ENCODE measurements at places on chromosomes 13 and 19. TPM values are rescaled to one million over a fixed set of nuclear protein-coding genes. Genes with fewer than 3 reads are reported as not detected.

The FAM83E gene
- 0.32 TPM for total RNA-seq

The NXNL1 gene
- total RNA-seq: not detected

The CGB8 gene
- total RNA-seq: 0.77 TPM

The ITGBL1 gene
- total RNA-seq: 100 TPM

The COX6B1 gene
- total RNA-seq: 433 TPM

The ZNF836 gene
- total RNA-seq: 6.4 TPM

The ZNF439 gene
- 0.78 TPM for total RNA-seq

The TMEM59L gene
- total RNA-seq: 4.0 TPM

The ZNF547 gene
- total RNA-seq: 1.7 TPM

The MRPL57 gene
- total RNA-seq: 17.9 TPM

- no peak overlapping the region for H3K4me3 ChIP-seq
- peaks cover 8% of the 10 kb centered on the region for H3K4me1 ChIP-seq
- DNase-seq: no peak
- no peaks in the 10 kb centered on the region for H3K36me3 ChIP-seq
Observed at GRCh38 chr13:32025730-32026129, 5.8 kb upstream of the FRY start.

- no peak overlapping the region for H3K4me3 ChIP-seq
- H3K27me3 ChIP-seq: no peaks in the 10 kb centered on the region
- no peak overlapping the region for H3K27ac ChIP-seq
- H3K4me1 ChIP-seq: no peaks in the 10 kb centered on the region
- DNase-seq: no peak
Observed at GRCh38 chr13:70502944-70503343, 394.7 kb upstream of the KLHL1 start.

DNA sequence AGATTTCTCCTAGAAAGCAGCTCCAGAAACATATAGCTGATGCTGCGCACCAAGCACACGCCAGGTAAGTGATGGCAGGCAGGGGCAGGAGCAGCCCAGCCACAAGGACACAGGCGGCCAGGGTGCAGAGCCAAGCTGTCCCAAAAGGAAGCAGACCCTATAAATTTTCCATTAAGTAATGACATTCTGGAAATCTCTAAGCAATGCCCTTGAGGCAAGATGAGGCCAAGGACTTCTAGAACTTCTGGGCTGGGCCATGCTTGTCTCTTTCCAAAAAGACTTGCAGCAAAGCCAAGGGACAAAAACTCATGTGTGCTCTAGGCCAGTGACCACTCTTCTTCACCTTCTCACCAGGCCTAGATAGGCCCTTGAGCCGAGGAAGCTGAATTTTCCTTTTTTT is 42.2 kb upstream of the EPHX3 start:
- peaks cover 9% of the 10 kb centered on the region for H3K27me3 ChIP-seq
- peak overlapping the region; percentile 13 for H3K27ac ChIP-seq
- peaks cover 34% of the 10 kb centered on the region for H3K4me1 ChIP-seq

- no peak overlapping the region for H3K4me3 ChIP-seq
- no peak for DNase-seq
- no peak overlapping the region for H3K27ac ChIP-seq
- peaks cover 8% of the 10 kb centered on the region for H3K4me1 ChIP-seq
- peaks cover 5% of the 10 kb centered on the region for H3K27me3 ChIP-seq
Observed at GRCh38 chr13:84962141-84962750, 837.0 kb downstream of the SLITRK6 start.

DNA sequence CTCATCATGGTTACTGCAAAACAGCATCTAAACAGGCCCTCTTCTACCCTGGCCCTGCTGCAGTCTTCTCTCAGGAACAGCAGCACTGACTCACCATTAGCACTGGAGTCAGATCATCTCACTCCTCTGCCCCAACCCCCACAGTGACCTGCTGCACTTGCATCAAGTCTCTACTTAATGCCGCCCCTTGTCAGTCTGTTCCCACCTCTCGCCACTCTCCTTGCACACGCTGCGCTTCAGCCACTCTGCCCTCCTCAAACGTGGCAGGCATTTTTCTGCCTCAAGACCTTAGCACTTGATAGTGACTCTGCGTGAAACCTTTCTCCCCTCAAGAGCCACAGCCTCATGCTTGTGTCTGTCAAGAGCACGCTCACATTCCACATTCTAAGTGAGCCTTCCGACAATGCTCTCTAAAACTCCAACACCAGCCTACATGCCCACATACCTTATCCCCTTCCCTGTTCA is 22.1 kb downstream of the MIPEP start:
- H3K27me3 ChIP-seq: no peaks in the 10 kb centered on the region
- no peaks in the 10 kb centered on the region for H3K36me3 ChIP-seq

DNA sequence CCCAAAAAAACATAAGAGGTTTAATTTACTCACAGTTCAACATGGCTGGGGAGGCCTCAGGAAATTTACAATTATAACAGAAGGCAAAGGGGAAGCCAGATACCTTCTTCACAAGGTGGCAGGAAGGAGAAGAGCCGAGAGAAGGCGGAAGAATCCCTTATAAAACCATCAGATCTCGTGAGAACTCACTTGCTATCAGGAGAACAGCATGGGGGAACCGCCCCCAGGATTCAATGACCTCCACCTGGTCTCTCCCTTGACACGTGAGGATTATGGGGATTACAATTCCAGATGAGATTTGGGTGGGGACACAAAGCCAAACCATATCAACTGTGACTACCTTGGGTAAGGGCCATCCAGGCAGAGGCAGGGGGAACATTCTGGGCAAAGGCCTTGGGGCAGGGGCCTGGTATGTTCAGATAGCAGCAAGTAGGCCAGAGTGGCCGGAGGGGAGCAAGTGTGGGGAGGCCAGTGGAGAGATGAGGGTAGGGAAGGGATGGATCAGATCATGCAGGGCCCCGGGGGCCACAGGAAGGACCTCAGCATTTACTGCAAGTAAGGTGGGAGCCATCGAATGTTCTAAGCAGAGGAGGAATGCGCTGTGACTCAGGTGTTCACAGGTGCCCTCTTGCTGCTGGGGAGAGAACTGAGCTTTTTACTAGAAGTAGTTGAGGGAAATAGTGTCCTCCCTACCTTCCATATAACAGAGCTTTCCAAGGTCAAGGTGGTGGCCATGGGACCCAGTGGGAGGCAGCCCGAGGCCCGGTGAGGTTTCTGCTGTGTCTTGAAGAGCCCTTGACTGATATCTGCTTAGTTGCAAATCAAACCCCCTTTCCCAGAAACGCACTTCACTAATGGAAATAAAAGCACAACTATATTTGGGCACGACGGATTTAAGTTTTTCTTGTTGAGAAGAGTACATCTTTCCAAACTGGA is 18.0 kb downstream of the RAB3D start:
- no peaks in the 10 kb centered on the region for H3K36me3 ChIP-seq
- DNase-seq: no peak
- H3K27me3 ChIP-seq: peaks cover 10% of the 10 kb centered on the region
- peaks cover 19% of the 10 kb centered on the region for H3K4me1 ChIP-seq

DNA sequence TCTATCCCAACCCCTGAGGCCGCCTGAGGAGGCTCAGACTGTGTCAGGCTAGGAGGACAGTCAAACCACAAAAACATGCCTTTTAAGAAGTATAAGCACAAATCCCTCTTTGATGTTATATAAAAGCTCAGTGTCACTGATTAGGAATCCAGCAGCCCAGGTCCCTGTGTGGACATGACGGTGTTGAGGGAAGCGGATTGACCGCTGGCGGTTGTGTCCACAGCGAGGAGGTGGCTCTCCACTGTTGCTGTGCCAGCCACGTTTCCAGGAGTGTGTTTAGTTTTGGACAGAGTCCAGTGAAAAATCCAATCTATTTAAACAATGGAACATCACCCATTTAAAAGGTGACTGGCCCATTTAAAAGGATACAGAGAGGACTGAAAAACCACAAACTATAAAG is 7.5 kb upstream of the GJA3 start:
- H3K4me1 ChIP-seq: no peaks in the 10 kb centered on the region
- no peaks in the 10 kb centered on the region for H3K36me3 ChIP-seq
- peaks cover 45% of the 10 kb centered on the region for H3K27me3 ChIP-seq
- no peak for DNase-seq
- no peak overlapping the region for H3K27ac ChIP-seq

- peaks cover 2% of the 10 kb centered on the region for H3K27me3 ChIP-seq
- H3K27ac ChIP-seq: no peak overlapping the region
Observed at GRCh38 chr19:1062387-1063029, 4.5 kb upstream of the ARHGAP45 start.

GRCh38 chr19:3580156-3580934 is 4.9 kb upstream of the GIPC3 start:
- H3K27me3 ChIP-seq: peaks cover 2% of the 10 kb centered on the region
- DNase-seq: peak; percentile 99
- peak overlapping the region; percentile 47 for H3K4me3 ChIP-seq
- H3K27ac ChIP-seq: peak overlapping the region; percentile 89

DNA sequence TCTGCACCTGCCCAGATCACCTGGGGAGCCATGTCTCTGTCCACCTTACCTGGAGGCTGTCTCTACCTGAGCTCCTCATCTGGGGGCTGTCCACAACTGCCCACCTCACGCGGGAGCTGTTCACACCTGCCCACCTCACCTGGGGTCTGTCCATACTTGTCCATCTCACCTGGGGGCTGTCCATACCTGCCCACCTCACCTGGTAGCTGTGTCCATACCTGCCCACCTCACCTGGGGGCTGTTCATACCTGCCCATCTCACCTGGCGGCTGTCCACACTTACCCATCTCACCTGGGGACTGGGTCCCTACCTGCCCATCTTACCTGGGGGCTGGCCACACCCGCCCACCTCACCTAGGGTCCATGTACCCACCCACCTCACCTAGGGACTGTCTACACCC is 10.0 kb upstream of the CPAMD8 start:
- DNase-seq: no peak
- H3K4me1 ChIP-seq: no peaks in the 10 kb centered on the region
- peaks cover 18% of the 10 kb centered on the region for H3K27me3 ChIP-seq
- H3K36me3 ChIP-seq: no peaks in the 10 kb centered on the region

- peaks cover 1% of the 10 kb centered on the region for H3K27me3 ChIP-seq
- DNase-seq: no peak
- peaks cover 13% of the 10 kb centered on the region for H3K4me1 ChIP-seq
- H3K4me3 ChIP-seq: no peak overlapping the region
- H3K27ac ChIP-seq: peak overlapping the region; percentile 10
Observed at GRCh38 chr13:50006426-50007135, 8.7 kb upstream of the KCNRG start.

- peak overlapping the region; percentile 78 for H3K27ac ChIP-seq
- no peaks in the 10 kb centered on the region for H3K27me3 ChIP-seq
- DNase-seq: peak; percentile 23
- H3K36me3 ChIP-seq: no peaks in the 10 kb centered on the region
- peak overlapping the region; percentile 61 for H3K4me3 ChIP-seq
Observed at GRCh38 chr13:37616131-37616530, 17.6 kb upstream of the POSTN start.

GRCh38 chr19:28686756-28687155 is 526.2 kb downstream of the UQCRFS1 start:
- no peaks in the 10 kb centered on the region for H3K27me3 ChIP-seq
- no peak overlapping the region for H3K4me3 ChIP-seq
- no peaks in the 10 kb centered on the region for H3K36me3 ChIP-seq
- no peaks in the 10 kb centered on the region for H3K4me1 ChIP-seq
- no peak for DNase-seq
- H3K27ac ChIP-seq: no peak overlapping the region

- H3K27me3 ChIP-seq: peaks cover 4% of the 10 kb centered on the region
- peaks cover 91% of the 10 kb centered on the region for H3K4me1 ChIP-seq
- H3K36me3 ChIP-seq: peaks cover 58% of the 10 kb centered on the region
- H3K4me3 ChIP-seq: peak overlapping the region; percentile 32
- DNase-seq: peak; percentile 90
Observed at GRCh38 chr13:33123066-33123859, 107.0 kb downstream of the KL start.

DNA sequence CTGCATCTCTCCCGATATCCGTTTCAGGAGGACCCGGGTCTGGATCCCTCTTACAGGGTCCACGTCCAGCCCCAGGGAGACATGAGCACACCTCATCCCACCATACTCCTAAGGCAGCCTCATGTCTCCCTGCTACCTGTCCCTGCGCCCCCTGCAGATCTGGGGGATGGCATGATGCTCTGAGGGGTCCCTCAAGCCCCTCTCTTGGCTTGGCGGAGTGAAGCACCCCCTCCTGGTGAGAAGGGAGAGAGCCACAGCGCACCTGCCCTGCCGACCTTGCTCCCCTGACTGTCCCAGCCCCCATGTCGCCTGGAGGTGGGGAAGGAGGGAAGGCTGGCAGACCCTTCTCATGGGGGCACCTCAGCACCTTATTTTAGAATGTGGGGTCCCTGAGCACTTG is 21.5 kb upstream of the ARHGEF7 start:
- H3K4me3 ChIP-seq: no peak overlapping the region
- no peak overlapping the region for H3K27ac ChIP-seq
- H3K4me1 ChIP-seq: no peaks in the 10 kb centered on the region
- no peak for DNase-seq

- peak; percentile 57 for DNase-seq
- H3K4me1 ChIP-seq: peaks cover 15% of the 10 kb centered on the region
- H3K27me3 ChIP-seq: peaks cover 24% of the 10 kb centered on the region
Observed at GRCh38 chr19:55071129-55071502, 4.6 kb upstream of the EPS8L1 start.

GRCh38 chr13:76762721-76763120 is 123.5 kb downstream of the KCTD12 start:
- H3K27me3 ChIP-seq: no peaks in the 10 kb centered on the region
- no peak for DNase-seq
- no peaks in the 10 kb centered on the region for H3K4me1 ChIP-seq
- no peaks in the 10 kb centered on the region for H3K36me3 ChIP-seq

DNA sequence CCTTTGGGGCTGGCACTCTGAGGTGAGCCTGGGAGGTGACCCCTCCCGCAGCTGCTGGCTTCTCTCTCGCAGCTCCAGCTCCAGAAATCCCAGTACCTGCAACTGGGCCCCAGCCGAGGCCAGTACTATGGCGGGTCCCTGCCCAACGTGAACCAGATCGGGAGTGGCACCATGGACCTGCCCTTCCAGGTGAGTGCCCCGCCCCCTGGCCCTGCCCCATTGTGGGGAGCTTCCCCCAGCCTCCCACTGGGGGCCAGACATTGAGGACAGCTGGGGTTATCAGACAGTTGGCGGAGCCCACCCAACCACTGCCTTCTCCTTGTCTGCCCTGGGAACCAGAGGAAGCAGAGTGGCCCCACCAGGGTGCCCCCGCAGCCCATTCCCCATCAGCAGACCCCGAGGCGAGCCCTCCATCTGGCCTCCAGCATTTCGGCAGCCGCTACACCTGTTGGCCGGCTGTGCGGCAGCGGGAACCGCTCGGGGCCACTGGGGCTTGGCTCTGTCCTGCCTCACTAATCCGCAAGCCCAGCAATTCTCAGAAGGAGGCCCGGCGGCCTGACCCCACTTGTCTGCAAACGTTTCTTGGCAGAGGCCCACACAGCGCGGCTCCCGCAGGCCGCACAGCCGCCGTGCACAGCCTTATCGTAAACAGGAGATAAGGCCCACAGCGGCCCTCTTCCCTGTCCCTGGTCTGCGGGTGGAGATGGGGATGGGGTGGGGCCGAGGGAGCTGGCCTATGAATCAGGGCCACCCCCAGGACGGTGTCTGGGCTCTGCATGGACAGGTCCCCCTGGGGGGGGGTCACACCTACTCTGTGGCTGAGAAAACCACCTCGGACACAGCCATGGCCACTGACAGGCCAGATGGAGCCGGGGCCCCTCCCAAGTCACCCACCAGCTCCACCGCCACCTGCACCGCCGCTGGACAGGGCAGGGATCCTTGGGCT is 48.0 kb downstream of the COMP start:
- no peak for DNase-seq
- H3K27ac ChIP-seq: no peak overlapping the region
- H3K4me3 ChIP-seq: no peak overlapping the region
- no peaks in the 10 kb centered on the region for H3K36me3 ChIP-seq
- H3K4me1 ChIP-seq: no peaks in the 10 kb centered on the region
- H3K27me3 ChIP-seq: no peaks in the 10 kb centered on the region

- H3K36me3 ChIP-seq: peaks cover 33% of the 10 kb centered on the region
- H3K27me3 ChIP-seq: peaks cover 20% of the 10 kb centered on the region
- peak overlapping the region; percentile 67 for H3K4me3 ChIP-seq
- peak; percentile 90 for DNase-seq
- peak overlapping the region; percentile 94 for H3K27ac ChIP-seq
Observed at GRCh38 chr13:98454389-98454881, 122.5 kb downstream of the STK24 start.

All from HFFc6 (cell line).